ENCODE measurements at places on chromosomes 16 and 17.

DNA sequence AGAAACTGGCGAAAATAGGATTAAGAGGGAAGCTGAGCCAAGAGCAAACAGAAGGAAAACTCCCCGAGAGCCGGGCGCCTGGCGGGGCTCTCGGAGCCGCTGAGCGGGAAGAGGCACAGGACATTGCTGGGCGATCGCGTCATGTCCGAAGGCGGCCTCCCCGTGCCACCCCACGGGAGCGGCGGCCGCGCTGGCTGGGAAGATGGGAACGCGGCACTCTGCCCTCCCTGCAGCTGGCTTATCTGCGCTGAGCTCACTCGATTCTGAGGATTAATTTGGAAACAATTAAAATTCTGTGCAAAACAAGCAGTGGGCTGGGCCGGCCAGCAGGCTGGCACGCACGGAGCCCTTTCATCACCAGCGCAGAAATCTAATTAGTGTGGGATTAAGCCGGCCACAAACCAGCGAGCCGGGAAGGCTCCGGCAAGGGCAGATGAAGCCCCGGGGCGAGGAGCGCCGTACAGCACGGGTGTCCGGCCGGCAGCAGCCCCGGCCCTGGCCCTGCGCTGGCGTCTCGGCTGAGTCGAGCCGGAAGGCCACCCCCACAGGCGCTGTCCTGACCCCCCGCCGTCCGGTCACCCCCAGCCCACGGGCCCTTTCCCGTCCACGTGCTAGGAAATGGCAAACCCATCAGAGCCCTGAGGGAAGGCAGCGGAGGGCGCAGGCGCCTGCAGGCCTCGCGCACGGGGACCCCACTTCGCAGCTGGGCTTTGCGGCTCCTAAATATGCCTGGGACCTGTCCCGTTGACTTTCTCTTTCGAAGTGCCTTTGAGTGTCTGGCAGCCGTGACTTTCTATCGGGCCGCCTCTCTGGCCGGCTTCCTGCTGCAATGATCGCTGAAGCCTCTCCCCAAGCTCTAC, 37.9 kb downstream of the SOX8 start:
- DNase-seq, result no peak

- DNase-seq, result no peak
These were observed 3.8 kb downstream of the PRR29 start for GRCh38 chr17:64001763-64002529.

DNA sequence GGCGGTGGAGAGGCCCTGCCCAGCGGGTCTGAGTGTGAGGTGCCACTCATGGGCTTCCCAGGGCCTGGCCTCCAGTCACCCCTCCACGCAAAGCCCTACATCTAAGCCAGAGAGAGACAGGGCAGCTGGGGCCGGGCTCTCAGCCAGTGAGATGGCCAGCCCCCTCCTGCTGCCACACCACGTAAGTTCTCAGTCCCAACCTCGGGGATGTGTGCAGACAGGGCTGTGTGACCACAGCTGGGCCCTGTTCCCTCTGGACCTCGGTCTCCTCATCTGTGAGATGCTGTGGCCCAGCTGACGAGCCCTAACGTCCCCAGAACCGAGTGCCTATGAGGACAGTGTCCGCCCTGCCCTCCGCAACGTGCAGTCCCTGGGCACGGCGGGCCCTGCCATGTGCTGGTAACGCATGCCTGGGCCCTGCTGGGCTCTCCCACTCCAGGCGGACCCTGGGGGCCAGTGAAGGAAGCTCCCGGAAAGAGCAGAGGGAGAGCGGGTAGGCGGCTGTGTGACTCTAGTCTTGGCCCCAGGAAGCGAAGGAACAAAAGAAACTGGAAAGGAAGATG, 11.2 kb downstream of the VASN start:
- DNase-seq, result no peak

DNA sequence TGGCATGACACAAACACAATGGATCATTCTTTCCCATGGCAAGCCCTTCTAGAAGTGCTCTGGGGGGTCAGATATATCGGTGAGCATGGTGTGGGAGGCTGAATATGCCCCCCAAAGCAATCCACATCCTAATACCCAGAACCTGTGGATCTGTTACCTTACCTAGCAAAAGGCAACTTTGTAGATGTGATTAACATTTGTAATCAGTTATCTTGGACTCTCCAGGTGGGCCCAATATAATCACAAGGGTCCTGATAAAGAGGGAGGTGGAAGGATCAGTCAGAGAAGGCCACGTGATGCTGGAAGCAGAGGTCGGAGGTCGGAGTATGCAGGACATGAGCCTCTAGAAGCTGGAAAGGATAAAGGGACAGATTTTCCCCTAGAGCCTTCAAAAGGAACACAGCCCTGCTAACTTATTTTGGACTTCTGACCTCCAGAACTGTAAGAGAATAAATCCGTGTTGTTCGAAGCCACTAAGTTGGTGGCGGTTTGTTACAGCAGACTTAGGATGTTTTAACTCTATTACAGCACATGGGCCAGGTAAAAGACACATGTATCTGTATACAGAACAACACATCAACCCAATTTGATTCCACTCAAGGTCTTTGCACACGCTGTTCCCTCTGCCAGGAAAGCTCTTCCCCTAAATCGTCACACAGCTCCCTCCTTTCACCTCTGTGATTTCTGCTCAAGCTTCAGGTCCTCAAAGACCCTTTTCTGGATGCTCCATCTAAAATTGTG, 115.3 kb downstream of the NOG start:
- DNase-seq, result no peak

DNA sequence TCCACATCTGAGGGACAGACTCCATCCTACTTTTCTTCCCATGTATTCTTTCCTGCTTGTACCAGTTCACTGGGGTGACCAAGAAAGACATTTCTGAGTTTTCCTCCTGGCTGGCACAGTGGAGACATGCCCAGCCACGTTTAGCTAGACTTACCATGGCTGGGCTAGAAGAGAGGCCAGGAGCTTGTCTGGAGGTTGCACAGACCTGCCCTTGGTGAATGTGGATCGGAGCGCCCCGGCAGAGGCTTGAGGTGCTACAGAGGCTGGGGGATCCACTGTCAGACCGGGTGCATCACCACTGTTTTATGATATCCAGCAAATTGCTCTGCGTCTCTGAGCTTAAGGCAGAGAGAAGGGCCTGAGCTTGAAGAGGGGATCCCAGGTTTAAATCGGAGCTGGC, 3.5 kb downstream of the IL4R start:
- no peak for DNase-seq

DNA sequence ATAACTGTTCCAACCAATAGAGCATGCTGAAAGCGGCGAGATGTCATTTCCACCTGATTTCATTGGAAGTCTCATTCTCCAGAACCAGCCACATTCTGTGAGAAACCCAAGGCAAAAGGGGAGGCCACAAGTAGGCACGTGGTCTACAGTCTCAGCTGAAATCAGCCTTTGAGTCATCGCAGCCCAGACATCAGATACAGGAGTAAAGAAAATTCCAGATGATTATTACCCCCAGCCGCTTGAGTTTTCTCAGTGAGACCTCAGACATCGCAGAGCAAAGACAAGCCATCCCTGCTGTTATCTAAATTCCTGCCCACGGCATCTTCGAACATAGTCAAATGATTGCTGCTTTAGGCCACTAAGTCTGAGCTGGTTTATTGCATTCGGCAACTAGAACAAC, 23.1 kb downstream of the STAT3 start:
- no peak for DNase-seq

All from T follicular helper cell (primary cell).